ENCODE measurements at places on chromosomes 12 and 14. TPM values are rescaled to one million over a fixed set of nuclear protein-coding genes. Genes with fewer than 3 reads are reported as not detected.

- no peaks in the 10 kb centered on the region for H3K27me3 ChIP-seq
- H3K4me3 ChIP-seq, result no peak overlapping the region
- no peak overlapping the region for H3K27ac ChIP-seq
- no peaks in the 10 kb centered on the region for H3K36me3 ChIP-seq
- peak; percentile 33 for DNase-seq
Observed at GRCh38 chr12:120820884-120821510, 83.2 kb downstream of the SPPL3 start.

DNA sequence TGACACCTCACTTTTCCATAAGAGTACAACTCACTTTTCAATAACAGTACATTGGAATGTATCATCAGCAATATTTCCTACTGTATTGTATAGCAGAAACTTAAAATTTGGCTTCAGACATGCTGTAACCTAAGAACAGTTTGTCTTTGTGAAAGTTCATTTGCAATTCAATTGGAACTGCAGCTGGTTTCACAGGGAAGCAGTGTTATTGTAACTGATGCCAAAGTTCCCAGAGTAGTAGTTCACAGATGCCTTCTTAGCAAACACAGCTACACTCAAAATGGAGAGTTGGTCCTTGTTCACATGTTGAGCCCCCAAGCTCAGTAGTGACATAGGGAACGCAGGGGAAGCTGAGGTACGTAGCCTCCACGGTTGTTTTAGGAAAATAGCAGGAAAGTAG, 23.3 kb downstream of the PPP1R36 start:
- H3K4me1 ChIP-seq, result peaks cover 24% of the 10 kb centered on the region
- no peak overlapping the region for H3K4me3 ChIP-seq
- H3K27ac ChIP-seq, result peak overlapping the region; percentile 66
- H3K36me3 ChIP-seq, result no peaks in the 10 kb centered on the region
- H3K27me3 ChIP-seq, result no peaks in the 10 kb centered on the region
- peak; percentile 74 for DNase-seq

DNA sequence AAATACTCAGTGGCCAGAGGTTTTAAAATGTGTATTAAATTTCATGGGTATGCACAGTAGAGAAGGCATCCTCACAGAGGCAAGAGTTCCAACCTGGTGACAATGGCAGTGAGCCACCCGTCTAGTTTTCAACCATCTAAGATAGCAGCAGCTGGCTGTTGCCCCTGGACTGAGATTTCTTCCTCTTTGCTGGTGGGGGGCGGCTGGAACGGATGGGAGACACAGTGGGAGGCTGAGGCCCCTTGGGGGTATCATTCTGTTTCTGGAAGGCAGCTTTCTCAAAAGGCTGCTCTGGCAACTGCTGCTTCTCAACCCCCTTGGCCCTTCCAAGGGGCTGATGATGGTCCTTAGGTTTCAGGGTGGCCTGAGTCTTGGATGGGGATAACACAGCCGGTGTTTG, 1.0 kb upstream of the IFFO1 start:
- H3K4me3 ChIP-seq, result no peak overlapping the region
- DNase-seq, result no peak
- H3K4me1 ChIP-seq, result peaks cover 39% of the 10 kb centered on the region

GRCh38 chr12:110718222-110718908, 24.3 kb downstream of the PPP1CC start:
- DNase-seq, result no peak
- peaks cover 37% of the 10 kb centered on the region for H3K36me3 ChIP-seq
- no peaks in the 10 kb centered on the region for H3K4me1 ChIP-seq

DNA sequence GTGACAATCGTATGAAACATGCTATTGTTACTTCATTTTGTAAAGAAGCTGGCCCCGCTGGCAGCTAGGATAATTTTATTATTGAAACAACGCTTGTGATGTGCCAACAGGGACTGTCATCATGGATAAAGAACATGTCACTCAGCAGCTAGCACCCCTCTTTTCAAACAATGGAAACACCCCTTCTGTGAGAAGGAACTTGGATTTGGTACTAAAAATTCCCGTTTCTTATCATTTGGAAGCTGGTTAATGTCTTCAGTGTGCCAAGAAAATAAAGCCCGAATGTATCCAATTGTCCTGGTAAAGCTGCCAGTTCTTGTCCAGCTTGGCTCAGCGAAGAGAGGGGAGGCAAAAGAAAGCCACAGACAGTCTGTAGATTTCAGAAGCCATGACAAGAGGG, 186.6 kb downstream of the PHLDA1 start:
- no peaks in the 10 kb centered on the region for H3K27me3 ChIP-seq
- no peak overlapping the region for H3K4me3 ChIP-seq
- no peak for DNase-seq

GRCh38 chr14:92687681-92688433, 60.6 kb downstream of the LGMN start:
- peak overlapping the region; percentile 60 for H3K4me3 ChIP-seq
- peak overlapping the region; percentile 69 for H3K27ac ChIP-seq

GRCh38 chr14:33569821-33570687, 380.8 kb downstream of the EGLN3 start:
- no peaks in the 10 kb centered on the region for H3K27me3 ChIP-seq
- no peaks in the 10 kb centered on the region for H3K4me1 ChIP-seq
- no peak for DNase-seq

GRCh38 chr14:93023802-93024434, 91.8 kb downstream of the ITPK1 start:
- no peak overlapping the region for H3K4me3 ChIP-seq
- no peaks in the 10 kb centered on the region for H3K27me3 ChIP-seq
- peaks cover 12% of the 10 kb centered on the region for H3K4me1 ChIP-seq
- H3K36me3 ChIP-seq, result no peaks in the 10 kb centered on the region
- H3K27ac ChIP-seq, result no peak overlapping the region

GRCh38 chr14:75705014-75705413, 44.0 kb downstream of the TTLL5 start:
- H3K36me3 ChIP-seq, result peaks cover 39% of the 10 kb centered on the region
- H3K4me3 ChIP-seq, result no peak overlapping the region
- H3K27ac ChIP-seq, result no peak overlapping the region
- no peaks in the 10 kb centered on the region for H3K4me1 ChIP-seq
- DNase-seq, result no peak

DNA sequence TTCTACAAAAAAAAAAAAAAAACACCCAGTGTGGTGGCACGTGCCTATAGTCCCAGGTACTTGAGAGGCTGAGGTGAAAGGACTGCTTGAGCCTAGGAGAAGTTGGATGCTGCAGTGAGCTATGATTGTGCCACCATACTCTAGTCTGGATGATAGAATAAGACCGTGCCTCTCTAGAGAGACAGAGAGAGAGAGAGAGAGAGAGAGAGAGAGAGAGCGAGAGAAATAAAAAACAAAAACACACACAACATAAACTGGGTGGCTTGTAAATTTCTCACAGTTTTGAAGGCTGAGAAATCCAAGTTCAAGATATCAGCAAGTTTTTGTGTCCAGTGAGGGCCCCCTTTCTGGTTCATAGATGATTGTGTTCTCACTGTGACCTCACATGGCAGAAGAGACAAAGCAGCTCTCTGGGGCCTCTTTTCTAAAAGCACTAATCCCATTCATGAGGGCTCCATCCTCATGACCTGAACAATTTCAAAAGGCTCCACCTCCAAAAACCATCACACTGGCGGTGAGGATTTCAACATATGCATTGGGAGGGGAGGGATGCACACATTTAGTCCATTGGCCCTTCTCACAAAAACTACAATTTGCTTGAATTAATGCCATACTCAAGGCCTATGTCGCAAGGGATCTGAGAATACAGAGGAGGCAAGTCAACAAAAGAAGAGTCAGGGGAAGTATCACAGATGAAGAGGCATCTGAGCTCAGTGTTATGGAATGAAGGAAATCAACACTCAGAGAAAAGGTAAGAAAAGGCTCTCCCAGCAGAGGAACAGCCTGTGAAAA, 94.9 kb downstream of the PPM1H start:
- H3K4me1 ChIP-seq, result peaks cover 23% of the 10 kb centered on the region
- H3K36me3 ChIP-seq, result no peaks in the 10 kb centered on the region
- H3K27me3 ChIP-seq, result no peaks in the 10 kb centered on the region

GRCh38 chr12:46131732-46132469, 136.9 kb downstream of the SLC38A1 start:
- no peak for DNase-seq
- no peak overlapping the region for H3K27ac ChIP-seq
- no peaks in the 10 kb centered on the region for H3K4me1 ChIP-seq
- no peaks in the 10 kb centered on the region for H3K27me3 ChIP-seq
- no peak overlapping the region for H3K4me3 ChIP-seq

- no peaks in the 10 kb centered on the region for H3K4me1 ChIP-seq
- H3K4me3 ChIP-seq, result no peak overlapping the region
- no peak overlapping the region for H3K27ac ChIP-seq
- H3K36me3 ChIP-seq, result no peaks in the 10 kb centered on the region
- H3K27me3 ChIP-seq, result no peaks in the 10 kb centered on the region
- DNase-seq, result no peak
Observed at GRCh38 chr12:130097342-130097741, 64.9 kb upstream of the FZD10 start.

DNA sequence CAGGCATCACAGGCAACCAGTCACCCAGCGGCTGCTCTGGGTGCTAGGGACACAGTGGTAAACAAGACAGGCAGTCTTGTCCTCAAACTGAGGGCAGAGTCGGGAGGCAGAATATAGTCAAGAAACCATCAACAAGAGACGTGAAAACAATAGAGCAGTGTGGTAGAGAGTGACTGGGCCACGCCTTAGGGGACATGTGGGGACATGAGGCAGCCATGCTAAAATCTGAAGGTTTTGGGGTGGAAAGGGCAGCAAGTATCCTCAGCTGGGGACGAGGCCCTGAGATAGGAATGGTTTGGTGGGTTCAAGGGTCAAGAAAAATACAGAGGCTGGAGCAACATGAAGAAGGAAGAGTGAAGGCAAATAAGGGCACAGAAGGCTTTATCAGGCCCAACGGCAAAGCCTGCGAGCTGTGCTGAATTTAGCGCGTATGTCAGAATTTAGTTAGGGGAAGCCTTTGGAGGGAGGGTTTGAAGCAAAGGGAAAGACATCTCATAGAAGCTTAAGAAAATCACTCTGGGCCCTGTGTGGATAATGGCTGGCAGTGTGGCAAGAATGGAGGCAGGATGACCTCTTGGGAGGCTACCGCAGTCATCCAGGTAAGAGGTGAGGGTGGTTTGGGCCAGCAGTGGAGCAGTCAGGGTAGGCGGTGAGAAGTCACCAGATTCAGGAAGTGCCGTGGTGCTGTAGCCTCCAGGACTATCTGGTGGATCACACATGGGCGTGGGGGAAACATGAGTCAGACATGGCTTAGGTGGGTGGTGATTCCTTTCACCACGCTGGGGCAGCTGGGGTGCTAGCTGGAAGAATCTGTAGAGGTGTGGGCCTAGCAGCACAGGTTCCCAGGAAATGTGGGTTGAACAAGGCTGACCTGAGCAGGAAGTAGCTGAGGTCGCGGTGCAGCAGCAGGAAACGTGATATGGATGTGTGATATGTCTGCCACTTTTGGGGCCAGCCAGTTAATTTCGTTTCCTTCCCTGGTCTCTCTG, 3.0 kb downstream of the EVL start:
- peak overlapping the region; percentile 77 for H3K27ac ChIP-seq
- H3K4me1 ChIP-seq, result peaks cover 34% of the 10 kb centered on the region
- peak; percentile 67 for DNase-seq
- no peaks in the 10 kb centered on the region for H3K36me3 ChIP-seq

DNA sequence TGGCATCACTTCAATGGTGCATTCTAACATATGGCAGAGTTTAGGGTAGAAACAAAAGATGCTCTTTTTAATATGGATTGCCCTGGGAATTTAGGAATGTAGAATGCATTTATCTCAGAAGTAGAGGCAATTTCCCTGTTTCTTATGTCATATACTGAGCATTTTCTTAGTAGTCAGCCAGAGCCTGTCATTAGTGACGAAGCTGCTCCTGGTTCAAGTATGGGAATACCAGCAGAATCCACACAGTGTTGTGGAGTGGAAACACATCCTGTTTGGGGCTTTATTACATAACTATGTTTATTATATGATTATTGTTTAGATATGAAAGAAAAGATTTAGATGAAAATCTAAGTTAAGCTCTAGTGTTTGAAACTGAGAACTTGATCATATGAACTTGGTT, 12.2 kb downstream of the CIPC start:
- H3K4me1 ChIP-seq, result peaks cover 35% of the 10 kb centered on the region
- no peak for DNase-seq
- H3K4me3 ChIP-seq, result no peak overlapping the region
- peaks cover 90% of the 10 kb centered on the region for H3K36me3 ChIP-seq
- H3K27ac ChIP-seq, result peak overlapping the region; percentile 75

- no peaks in the 10 kb centered on the region for H3K27me3 ChIP-seq
- no peak overlapping the region for H3K4me3 ChIP-seq
- no peaks in the 10 kb centered on the region for H3K4me1 ChIP-seq
- DNase-seq, result no peak
- no peak overlapping the region for H3K27ac ChIP-seq
Observed at GRCh38 chr12:98291828-98292227, 223.6 kb upstream of the TMPO start.

DNA sequence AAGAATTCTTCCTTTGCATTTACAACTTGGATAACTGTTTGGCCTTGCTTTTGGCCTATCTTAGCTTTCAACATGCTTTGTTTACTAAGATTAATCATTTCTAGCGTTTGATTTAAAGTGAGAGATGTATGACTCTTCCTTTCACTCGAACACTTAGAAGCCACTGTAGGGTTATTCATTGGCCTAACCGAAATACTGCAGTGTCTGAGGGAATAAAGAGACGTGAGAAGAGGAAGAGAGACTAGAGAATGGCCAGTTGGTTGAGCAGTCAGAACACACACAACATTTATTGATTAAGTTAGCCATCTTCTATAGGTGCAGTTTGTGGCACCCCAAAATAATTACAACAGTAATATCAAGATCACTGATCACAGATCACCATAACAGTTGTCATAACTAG, 62.3 kb upstream of the CCDC175 start:
- no peak overlapping the region for H3K27ac ChIP-seq
- no peak for DNase-seq
- no peaks in the 10 kb centered on the region for H3K36me3 ChIP-seq
- H3K4me1 ChIP-seq, result no peaks in the 10 kb centered on the region
- no peak overlapping the region for H3K4me3 ChIP-seq

- no peaks in the 10 kb centered on the region for H3K4me1 ChIP-seq
- no peaks in the 10 kb centered on the region for H3K27me3 ChIP-seq
- no peak for DNase-seq
Observed at GRCh38 chr12:22287776-22288621, 46.5 kb downstream of the ST8SIA1 start.

DNA sequence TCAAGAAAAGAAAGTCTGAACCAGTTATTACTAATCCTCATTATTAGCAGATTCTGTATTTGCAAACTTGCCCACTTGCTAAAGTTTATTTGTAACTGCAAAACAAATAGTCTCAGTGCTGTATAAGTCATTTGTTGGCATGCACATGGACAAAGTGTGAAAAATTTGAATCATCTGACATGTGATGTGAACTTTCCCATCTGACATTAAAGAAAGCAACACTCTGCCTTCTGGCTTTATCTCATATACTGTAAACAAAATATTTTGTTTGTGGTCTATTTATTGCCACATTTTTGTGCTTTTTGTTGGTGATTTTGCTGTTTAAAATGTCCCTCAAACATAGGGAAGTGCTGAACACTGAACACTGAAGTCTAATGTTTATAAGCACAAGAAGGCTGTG, 513.8 kb downstream of the RPL10L start:
- H3K4me3 ChIP-seq, result no peak overlapping the region
- H3K4me1 ChIP-seq, result no peaks in the 10 kb centered on the region
- no peak overlapping the region for H3K27ac ChIP-seq

Gene CCT2
- 43.3 TPM for total RNA-seq

Gene PIP4K2C
- total RNA-seq, result 60.0 TPM

Gene PYGL
- 10.5 TPM for total RNA-seq

Gene PLEKHG7
- total RNA-seq, result 0.29 TPM

Gene CLEC14A
- 18.7 TPM for total RNA-seq

Gene TPCN1
- 48.4 TPM for total RNA-seq

Gene BIN2
- 14.6 TPM for total RNA-seq

Gene KRT82
- not detected for total RNA-seq

Gene BBOF1
- not detected for total RNA-seq

Gene CLEC4D
- not detected for total RNA-seq

Gene NPAS3
- total RNA-seq, result 3.5 TPM

Gene C14orf39
- total RNA-seq, result not detected

Gene BDKRB2
- total RNA-seq, result 5.3 TPM

Gene LTB4R2
- total RNA-seq, result 71.5 TPM

Measured in stomach (tissue), 19 donors.